Activated CD4-positive, alpha-beta memory T cell treated with anti-CD3 and anti-CD28 coated beads for 36 hours (primary cell): ENCODE measurements at places on chromosomes 6 and 20. TPM values are rescaled to one million over a fixed set of nuclear protein-coding genes. Genes with fewer than 3 reads are reported as not detected.

The COL20A1 gene
- total RNA-seq: not detected

The HCRTR2 gene
- not detected for total RNA-seq

- DNase-seq: no peak
These were observed 37.4 kb upstream of the FAM135A start for GRCh38 chr6:70375882-70376281.

GRCh38 chr6:85372188-85372914 is 77.5 kb upstream of the NT5E start:
- DNase-seq: no peak

DNA sequence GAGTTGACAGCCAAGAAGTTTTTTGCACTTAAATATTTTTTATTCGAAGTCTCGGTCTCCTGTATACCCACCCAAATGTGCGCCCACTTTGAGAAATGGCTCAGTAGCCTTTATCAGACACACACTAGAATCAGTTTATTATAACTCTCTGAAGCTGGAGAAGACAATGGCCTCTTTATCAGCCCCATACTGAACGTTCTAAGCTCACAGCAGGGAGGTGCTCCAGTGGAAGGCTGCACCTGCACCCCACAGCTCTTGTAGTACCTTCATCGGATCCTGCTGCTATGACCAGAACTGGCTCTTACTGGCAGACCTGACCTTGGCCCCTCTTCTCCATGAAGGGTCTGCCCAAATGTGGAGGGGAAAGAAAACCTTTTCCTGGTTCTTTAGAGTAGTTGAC is 165.0 kb upstream of the SCGN start:
- no peak for DNase-seq

The SNAI1 gene
- not detected for total RNA-seq
